ENCODE measurements at places on chromosomes 7 and 10.

GRCh38 chr7:41005374-41005901 lies 697.5 kb downstream of the INHBA start:
- no peak for DNase-seq

DNA sequence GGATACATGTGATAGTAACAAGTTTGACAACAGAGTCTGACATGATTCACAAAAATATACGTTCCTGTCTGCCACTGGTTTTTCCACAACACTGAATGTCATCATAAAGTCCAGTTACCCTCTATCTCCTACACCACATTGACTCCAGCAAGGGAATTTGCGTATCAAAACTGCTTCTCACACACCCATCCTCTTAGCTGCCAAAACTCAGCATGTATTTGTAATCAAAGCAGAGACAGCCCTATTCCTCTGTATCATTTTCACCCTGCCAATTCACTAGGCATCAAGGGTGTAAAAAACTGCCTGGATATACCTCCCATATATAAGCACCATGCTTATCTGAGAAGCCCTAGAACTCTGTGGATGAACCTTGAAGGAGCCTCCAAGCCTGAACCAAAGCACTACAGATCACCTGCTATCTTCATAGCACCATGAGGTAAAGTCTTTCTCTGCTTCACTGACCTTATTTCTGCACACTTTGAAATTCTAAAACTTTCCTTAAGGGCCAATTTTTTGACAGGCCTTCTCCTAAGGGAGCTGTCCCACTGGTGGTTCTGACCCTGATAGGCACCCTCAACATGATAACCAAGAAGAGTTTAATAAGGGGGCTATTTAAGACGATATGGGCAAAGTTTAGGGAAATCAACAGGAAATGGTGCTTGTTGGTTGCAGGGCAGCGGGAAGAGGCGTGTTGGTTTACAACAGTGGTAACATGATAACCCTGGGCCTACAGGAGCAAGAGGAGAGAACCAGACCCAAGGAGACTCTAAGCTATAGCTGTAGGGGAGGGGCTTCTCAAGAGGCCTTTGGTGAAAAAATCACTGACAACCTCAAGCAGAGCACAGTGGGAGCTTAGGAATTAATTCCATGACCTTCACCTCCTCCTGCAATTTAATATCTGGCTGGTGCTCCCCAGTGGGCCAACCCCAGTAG lies at the start of gene IFIT1B:
Gene IFIT1B (plus strand): TSS at position 352 of the 933 bp plus-strand sequence. CDS start 80 bp downstream, at position 432.
- DNase-seq = no peak

DNA sequence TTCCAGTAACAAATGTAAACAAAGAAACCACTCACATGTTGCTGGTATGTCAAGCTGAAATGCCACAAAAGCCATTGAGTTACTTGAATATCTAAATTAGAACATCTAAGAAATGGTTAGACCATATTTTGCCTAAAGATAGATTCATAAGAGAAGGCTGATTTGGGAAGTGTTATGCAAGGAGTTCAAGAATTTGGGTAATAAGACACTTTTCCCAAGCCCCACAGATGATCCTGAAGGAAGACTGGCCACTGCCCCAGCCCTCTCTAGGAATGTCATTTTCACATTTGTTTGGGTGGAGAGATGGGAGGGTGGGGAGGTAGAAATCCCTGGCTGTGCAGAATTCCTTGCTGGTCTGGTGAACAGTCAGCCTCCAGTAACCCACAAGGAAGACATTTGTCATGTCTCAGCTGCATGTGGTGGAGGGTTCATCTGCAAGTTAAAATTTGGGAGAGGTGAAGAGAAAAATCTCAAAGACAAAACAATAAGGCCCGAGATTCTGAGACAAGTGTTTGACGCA lies 427.2 kb upstream of the KLF6 start:
- no peak for DNase-seq

GRCh38 chr10:5654218-5654755 lies 12.1 kb downstream of the ASB13 start:
- no peak for DNase-seq

DNA sequence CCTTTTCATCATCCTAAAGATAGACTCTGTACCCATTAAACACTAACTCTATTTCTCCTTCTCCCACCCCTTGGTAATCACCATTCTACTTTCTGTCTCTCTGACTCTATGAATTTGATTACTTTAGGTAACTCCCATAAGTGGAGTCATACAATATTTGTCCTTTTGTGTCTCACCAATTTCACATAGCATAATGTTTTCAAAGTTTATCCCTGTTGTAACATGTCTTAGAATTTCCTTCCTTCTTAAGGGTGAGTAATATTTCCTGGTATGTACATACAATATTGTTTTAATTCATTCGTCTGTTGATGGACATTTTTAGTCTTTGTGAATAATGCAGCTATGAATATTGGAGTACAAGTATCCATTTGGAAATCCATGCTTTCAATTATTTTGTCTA lies 50.9 kb upstream of the CDCA7L start:
- no peak for DNase-seq

GRCh38 chr10:3692387-3692999 lies 92.5 kb downstream of the KLF6 start:
- no peak for DNase-seq

DNA sequence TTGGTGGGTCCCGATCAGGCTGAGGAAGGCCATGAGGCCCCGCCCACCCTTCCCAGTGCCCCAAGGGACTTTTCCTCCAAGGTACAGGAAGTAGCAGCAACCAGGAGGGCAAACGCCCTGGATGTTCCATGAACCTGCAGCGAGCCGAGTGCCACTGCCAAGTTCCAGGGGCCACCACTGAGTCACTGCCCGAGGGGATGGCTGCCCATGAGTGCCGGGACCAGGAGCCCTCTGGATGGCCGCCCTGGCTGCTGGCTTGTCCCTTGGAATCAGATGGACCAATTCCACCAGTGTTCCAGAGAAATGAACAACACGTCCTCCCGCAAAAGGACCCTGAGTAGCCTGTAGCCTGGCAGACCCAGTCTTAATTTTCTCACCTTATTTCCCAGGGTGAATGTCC lies 74.2 kb downstream of the ZRANB1 start:
- DNase-seq = no peak

GRCh38 chr7:44561962-44562621 lies 11.6 kb downstream of the DDX56 start:
- DNase-seq = no peak

- no peak for DNase-seq
Measured at GRCh38 chr7:24255139-24255538, 28.9 kb upstream of the NPY start.

GRCh38 chr7:146433501-146433900 lies 316.9 kb downstream of the CNTNAP2 start:
- no peak for DNase-seq

DNA sequence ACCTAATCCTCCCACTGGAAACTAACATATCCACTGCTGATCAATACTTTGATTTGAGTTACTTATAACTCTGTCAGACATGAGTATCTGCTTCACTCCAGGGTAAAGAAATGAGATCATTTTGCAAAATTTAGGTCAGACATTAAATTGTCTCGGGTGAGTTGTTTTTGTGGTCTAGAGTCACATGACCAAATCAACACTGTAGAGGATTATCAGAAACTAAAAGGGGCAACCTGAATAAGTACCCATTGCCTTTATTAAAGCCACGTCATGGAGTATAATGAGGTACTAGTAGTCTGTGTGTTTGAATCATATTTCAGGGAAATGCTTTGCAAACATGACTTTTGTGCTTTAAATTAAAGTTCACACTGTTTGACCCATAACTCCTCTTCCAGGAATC lies 107.7 kb upstream of the ADO start:
- no peak for DNase-seq

- DNase-seq = no peak
Measured at GRCh38 chr10:79107736-79108264, 39.0 kb downstream of the ZMIZ1 start.

DNA sequence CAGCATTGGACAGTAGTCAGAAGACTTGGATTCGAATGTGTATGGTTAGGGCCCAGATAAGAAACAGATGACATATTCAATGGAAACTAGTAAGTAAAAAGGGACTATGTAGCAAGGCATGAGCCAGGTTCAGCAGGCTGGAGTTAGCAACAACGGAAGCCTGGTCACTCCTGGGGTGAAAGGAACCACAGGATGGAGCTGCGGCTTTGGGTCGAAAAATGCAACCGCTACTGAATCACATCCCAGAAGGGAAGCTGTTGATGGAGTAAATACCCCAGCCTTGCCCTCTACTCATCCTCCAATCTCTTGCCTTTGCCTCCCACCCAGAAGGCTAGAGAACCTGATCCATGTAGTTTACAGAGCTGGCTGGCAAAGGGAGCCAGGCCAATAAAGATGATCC lies 37.5 kb upstream of the EGR2 start:
- no peak for DNase-seq

- DNase-seq = no peak
Measured at GRCh38 chr7:11168650-11169170, 195.0 kb downstream of the PHF14 start.

- peak; percentile 40 for DNase-seq
Measured at GRCh38 chr10:62437696-62438095, 63.5 kb downstream of the ZNF365 start.

GRCh38 chr10:110710621-110711020 lies 66.5 kb downstream of the RBM20 start:
- DNase-seq = no peak

DNA sequence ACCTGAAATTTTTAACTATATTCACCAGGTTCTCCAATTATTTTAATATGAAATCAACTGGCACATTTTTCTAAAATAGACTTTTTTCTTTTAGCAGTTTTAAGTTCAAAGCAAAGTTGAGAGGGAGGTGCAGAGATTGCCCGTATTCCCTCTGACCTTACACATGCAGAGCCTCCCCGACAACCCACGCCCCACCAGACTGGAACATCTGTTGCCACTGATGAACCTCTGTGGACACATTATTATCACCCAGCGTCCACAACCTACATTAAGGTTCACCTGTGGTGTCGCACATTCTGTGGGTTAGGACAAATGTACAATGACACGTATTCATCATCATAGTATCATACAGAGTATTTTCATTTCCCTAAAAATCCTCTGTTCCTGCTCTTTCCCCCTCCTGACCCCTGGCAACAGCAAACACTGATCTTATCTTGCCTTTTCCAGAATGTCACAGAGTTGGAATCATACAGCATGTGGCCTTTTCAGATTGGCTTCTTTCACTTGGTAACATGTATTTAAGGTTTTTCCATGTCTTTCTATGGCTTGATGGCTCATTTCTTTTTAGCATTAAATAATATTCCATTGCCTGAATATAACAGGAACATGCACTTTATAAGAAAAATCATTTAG lies 37.1 kb downstream of the COBL start:
- DNase-seq = no peak

GRCh38 chr7:109449760-109450159 lies 880.1 kb downstream of the DNAJB9 start:
- no peak for DNase-seq

- peak; percentile 70 for DNase-seq
Measured at GRCh38 chr10:97648562-97649404, 8.3 kb downstream of the PI4K2A start.

DNA sequence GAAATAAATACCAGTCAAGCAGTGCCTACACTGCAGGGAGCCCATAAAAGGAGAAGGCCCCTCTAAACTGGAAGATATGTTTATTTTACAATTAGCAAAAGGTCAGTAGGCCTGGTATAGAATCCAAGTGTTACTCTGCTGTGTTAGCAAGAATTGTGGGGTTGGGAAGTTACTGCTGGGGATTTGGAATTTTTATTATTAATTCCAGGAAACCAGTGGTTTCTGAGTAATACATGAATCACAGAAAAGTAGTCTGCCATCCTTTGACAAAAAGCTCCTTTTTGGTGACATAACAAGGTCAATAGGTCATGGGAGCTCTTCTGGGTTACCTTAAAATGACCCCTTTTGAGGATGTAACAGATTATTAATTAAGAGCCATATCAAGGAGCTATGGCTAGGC lies 67.4 kb downstream of the ZNF92 start:
- DNase-seq = no peak

- no peak for DNase-seq
Measured at GRCh38 chr7:87878208-87878735, 2.0 kb downstream of the DBF4 start.

DNA sequence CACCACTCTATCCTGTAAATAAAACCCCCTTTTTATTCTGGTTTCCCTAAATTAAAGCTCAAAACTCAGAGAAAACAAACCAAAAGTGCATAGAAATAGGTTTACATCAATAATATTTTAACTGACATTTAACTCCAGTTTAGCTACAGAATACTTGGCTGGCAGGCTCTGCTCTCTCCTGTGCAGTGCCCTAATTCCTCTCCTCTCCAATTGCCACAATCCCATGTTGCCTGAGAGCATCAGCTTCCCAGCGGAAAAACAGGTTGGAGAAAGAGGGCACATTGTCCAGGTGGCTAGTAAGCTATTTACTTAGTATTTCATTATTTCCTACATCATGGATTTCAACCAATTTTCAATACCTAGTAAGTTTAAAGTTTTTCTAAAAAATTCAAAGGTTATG lies 8.7 kb downstream of the SEMA3E start:
- DNase-seq = no peak

DNA sequence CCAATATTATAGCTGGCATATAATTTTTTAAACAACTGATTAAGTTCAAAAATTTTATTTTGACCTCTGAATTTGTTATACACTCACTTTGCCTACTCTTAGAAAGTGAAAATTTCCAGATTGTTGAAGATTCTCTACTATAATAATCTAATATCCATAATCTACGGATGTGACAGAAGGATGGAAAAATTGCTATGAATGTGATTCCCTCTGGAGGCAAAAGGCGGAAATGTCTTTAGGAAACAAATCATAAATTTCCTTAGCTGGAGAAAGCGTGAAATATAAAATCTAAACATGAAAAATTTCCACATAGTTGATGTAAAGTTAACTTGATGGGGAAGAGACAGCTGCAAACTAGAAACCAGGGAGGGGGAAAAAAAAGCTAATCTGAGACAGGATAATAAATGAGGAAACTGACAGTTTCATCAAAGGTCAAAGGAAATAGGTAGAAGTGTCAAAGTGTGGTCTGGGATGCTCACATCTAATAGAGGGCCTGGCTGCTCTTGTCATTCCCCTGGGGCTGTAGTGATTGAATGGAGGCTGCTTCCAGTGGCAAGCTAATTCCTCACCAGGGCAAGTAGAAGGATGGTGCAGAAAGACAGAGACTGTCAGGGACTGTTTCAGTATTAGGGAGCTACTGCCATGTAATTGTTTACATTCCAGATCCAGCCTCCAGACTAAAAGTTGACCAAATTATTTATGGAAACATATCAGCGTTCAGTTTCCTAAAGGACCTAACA lies 264.5 kb downstream of the SDHAF3 start:
- DNase-seq = no peak
